ENCODE measurements at places on chromosomes 13 and 19.

DNA sequence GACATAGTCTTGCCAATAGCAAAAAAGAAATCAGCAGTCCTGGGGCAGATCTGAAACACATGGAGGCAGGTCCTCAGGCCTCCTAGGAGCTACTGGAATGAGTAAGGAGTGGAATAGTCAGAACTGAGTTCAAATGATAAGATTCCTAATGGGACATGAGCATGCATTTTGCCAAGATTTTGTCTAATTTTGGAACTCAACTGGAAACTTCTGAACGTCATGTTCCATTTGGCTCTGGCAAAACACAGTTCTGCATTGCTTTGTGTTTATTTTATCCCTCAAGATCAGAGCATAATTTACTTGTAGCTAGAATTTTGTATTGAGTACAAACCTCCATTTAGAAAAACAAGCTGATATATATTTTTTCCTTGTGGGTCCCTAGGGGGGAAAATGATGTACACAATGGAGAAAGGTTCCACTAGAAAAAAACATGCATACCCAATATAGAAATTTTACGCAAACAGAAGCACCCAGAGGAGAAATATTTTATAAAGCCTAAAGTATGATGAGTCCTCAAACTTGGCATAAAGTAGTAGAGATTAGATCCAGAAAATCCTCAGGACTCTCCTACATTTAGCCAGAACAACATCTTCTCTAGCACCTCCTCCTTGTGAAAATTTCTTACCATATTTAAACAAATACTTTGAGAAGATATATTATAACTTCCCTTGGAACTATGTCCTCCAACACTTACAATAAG is 149.0 kb upstream of the SERP2 start:
- DNase-seq, result no peak

DNA sequence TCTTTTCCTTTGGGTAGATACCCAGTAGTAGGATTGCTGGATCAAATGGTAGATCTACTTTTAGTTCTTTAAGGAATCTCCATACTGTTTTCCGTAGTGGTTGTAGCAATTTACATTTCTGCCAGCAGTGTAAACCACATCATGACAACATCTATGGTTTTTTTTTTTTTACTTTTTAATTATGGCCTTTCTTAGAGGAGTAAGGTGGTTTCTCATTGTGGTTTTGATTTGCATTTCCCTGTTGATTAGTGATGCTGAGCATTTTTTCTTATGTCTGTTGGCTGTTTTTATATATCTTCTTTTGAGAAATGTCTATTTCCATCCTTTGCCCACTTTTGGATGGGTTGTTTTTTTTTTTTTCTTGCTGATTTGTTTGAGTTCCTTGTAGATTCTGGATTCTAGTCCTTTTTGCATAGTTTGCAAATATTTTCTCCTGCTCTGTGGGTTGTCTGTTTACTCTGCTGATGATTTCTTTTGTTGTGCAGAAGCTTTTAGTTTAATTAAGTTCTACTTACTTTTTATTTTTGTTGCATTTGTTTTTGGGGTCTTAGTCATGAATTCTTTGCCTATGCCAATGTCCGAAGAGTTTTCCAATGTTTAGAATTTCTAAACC is 38.8 kb downstream of the TDRD3 start:
- DNase-seq, result no peak

DNA sequence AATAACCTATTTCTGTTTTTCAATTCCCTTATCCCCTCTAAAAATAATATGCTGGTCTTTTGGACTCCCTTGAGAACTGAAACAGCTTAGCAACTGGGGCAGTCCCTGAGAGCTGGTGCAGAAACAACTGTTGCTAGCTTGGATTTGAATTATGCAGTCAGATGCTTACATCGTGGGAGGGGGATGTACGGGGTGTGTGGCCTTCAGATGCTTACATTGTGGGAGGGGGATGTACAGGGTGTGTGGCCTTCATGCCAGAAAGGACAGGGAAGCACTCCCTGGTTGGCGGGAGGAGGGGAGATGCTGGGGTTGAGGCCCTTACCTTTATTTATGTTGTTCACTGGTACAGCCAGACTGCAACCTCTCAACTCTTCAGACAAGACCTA is 25.6 kb downstream of the LRCH1 start:
- no peak for DNase-seq

DNA sequence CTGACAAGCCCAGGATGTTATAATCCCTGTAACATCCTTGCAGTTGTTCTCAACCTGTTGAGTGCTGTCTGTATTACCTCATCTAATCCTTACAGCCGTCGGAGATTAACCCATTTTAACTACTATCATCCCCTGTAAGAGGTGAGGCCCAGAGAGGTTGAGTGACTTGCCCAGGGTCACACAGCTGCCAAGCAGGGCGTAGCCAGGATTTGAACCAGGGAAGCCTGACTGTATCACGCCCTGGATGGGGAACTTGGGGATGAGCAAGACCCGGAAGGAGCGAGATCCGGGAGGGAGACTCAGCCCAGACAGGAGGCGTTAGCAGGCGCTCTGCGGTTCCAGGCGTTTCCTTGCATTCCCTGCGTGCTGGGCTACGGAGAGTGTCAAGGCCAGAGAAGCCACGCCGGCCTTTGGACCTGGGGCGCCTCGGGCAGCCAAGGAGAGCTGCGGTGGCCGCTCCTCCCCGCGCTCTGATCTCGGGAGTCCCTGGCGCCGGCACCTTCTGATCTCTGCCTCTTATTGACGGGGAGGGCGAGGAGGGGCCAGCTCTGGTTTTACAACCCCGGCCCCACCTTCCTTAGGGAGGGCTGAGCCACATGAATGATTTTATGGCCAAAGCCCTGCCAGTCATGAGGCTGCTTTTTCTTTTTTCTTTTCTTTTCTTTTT is 6.2 kb downstream of the SULT2B1 start:
- peak; percentile 70 for DNase-seq

GRCh38 chr19:1465191-1466016 is 13.6 kb downstream of the C19orf25 start:
- DNase-seq, result peak; percentile 47

GRCh38 chr19:2906631-2907195 is 6.0 kb downstream of the ZNF57 start:
- DNase-seq, result no peak

DNA sequence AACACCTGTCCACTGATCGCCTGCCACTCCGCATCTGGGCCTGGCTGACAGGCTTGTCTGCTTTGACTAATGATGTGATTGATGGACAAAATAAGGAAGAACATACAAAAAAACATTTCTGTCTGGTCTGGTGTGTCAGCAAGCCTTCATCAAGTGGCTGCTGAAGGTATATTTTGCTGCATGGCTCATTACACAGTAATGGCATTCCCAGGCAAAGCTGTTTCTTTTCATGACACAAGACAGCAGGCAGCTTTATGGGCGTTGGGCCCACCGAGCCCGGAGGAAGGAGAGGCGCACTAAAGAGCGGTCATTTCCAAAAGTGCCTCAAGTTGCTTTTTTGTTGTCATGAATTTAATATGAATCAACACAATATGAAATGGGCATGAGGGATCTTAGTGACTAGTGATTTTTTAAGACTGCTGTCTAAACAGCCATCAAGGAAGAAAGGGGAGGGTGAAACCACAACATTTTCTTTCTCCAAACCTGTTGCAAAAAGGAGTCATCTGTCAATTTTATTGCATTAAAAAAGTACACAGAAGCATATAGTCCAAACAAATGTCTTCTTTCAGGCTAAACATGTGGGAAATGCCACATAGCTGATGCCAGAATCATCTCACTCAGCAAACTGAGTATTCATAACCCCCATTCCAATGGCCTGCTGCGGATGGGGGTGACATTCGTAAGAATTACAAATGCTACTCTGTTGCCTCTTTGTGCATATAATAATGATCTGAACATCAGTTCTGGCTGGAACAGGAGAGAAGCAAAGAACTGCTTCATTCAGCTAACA is 476.6 kb downstream of the ZNF536 start:
- no peak for DNase-seq

GRCh38 chr13:74575729-74576125 is 441.5 kb upstream of the KLF12 start:
- peak; percentile 46 for DNase-seq

GRCh38 chr19:2429917-2430535 is 2.6 kb upstream of the TIMM13 start:
- DNase-seq, result no peak

GRCh38 chr13:42650506-42650905 is 76.6 kb downstream of the TNFSF11 start:
- DNase-seq, result peak; percentile 44

- peak; percentile 21 for DNase-seq
These were observed 5.2 kb upstream of the PLIN4 start for GRCh38 chr19:4523306-4524110.

GRCh38 chr19:20162821-20163220 is 4.2 kb upstream of the ZNF486 start:
- no peak for DNase-seq

GRCh38 chr19:16509141-16510061 is 13.2 kb downstream of the C19orf44 start:
- peak; percentile 12 for DNase-seq

DNA sequence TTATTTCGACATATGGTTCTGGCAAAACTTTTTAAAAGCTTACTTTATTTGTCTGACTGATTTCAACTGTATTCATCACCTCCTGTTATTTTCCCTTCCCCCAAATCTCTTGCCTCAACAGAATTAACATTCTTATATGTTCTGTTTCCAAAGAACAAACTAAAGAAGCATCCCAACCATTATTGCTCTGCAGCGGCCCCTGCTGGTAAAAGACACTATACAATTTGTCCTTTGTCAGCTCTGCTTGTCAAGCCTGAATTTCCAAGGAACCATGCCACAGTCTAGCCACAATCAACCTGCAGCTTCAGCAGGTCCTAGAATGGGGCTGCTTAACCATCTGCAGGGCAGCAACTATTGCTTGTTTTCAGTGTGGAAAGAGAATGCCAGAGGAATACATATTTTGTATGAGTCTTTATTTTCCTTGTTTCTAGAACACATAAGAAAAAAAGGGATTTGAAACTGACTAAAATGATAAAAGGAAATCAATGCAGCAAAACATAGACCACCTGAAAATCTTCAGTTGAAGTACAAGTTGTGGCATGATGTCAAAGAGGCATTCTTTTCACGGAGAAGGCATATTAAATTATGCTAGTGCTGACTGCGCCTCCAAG is 845.3 kb downstream of the DIAPH3 start:
- peak; percentile 37 for DNase-seq

DNA sequence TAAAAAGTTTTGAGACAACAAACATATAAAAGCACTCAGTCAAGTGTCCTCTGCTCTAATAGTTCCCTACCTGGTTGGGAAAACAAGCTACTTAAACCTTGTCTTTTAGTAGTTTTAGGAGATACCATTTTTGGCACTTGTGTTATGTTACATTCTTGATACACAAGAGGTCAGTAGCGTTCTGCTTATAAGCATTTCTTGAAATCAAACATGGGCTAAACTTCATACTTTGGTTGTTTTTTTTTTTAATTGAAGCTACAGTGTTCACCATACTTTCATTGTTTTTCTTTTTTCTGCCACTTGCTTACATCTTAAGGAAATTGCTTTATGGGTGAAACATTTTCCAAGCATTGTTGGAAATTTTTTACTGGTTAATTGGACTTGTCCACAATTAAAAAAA is 12.9 kb downstream of the NHLRC3 start:
- DNase-seq, result peak; percentile 55

- DNase-seq, result no peak
These were observed 46.3 kb downstream of the CCNE1 start for GRCh38 chr19:29858000-29858596.

- no peak for DNase-seq
These were observed 49.2 kb upstream of the TRPC4 start for GRCh38 chr13:37918751-37919150.

GRCh38 chr13:73939603-73940002 is 194.6 kb downstream of the KLF12 start:
- DNase-seq, result no peak

- DNase-seq, result no peak
These were observed 424.7 kb downstream of the IRS2 start for GRCh38 chr13:109361562-109362289.

- DNase-seq, result no peak
These were observed 75.7 kb upstream of the KCTD15 start for GRCh38 chr19:33720691-33721682.

Measured in AG10803 (cell line).